ENCODE measurements at places on chromosomes 11 and 22. TPM values are rescaled to one million over a fixed set of nuclear protein-coding genes. Genes with fewer than 3 reads are reported as not detected.

OR52A1 gene
- total RNA-seq = not detected

- no peak for DNase-seq
- H3K27me3 ChIP-seq = no peaks in the 10 kb centered on the region
- peaks cover 10% of the 10 kb centered on the region for H3K4me1 ChIP-seq
- H3K36me3 ChIP-seq = peaks cover 1% of the 10 kb centered on the region
- no peak overlapping the region for H3K4me3 ChIP-seq
Measured at GRCh38 chr11:1879342-1879940, 12.3 kb downstream of the PRR33 start.

GRCh38 chr11:113075586-113076095, 114.4 kb downstream of the NCAM1 start:
- no peaks in the 10 kb centered on the region for H3K27me3 ChIP-seq
- no peak for DNase-seq
- H3K36me3 ChIP-seq = no peaks in the 10 kb centered on the region
- no peaks in the 10 kb centered on the region for H3K4me1 ChIP-seq

MRGPRX4 gene
- not detected for total RNA-seq

IGSF9B gene
- 34.0 TPM for total RNA-seq

DNA sequence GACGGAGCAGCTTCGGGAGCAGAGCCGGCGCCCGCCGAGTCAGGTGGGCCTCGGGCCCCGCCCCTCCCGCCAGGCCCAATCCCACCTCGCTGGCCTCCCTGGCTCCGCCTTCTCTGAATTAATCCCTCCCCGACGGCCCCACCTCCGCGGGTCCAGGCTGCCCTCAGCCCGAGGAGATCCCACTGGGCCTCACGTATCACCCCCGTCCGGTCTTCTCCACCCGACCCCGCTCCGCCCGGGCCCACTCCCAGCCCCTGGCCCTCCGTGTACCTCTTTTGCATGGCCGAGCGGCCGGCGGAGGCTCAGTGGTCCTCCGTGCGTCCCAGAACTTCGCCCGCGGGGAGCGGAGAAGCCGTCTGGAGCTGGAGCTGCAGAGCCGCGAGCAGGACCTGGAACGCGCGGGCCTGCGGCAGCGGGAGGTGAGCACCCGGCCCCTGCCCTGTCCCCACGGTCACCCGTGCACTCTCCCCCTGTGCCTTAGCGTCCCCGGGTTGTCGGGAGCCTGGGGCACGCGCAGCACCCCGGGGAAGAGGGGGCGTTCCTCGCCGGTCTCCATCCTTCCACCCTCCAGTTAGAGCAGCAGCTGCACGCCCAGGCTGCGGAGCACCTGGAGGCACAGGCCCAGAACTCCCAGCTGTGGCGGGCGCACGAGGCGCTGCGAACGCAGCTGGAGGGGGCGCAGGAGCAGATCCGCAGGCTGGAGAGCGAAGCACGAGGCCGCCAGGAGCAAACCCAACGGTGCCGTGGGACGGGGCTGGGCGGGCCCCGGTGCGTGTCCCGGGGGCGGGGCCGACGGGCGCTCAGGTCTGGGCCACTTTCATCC, 2.2 kb upstream of the CD151 start:
- H3K27ac ChIP-seq = no peak overlapping the region
- H3K27me3 ChIP-seq = peaks cover 45% of the 10 kb centered on the region
- H3K4me3 ChIP-seq = peak overlapping the region; percentile 29
- no peak for DNase-seq
- H3K36me3 ChIP-seq = no peaks in the 10 kb centered on the region
- H3K4me1 ChIP-seq = peaks cover 40% of the 10 kb centered on the region

DNA sequence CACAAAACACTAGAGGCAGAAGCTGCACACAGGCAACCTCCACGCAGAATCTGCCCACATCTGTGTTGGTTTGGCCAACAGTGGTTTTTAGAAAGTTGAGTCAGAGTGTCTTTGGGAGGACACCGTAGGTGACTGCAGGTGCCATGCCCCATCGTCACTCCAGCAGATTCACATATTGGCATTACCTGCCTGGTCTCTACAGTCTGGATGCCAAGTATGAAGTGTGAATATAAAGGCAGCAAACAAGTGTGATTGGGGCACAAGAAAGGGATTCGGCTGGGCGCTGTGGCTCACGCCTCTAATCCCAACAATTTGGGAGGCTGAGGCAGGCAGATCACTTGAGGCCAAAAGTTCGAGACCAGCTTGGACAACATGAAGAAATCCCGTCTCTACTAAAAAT, 11.0 kb upstream of the FXYD2 start:
- H3K27ac ChIP-seq = no peak overlapping the region
- H3K4me1 ChIP-seq = peaks cover 11% of the 10 kb centered on the region
- no peaks in the 10 kb centered on the region for H3K36me3 ChIP-seq
- no peaks in the 10 kb centered on the region for H3K27me3 ChIP-seq
- H3K4me3 ChIP-seq = no peak overlapping the region

GRCh38 chr22:17548756-17549035, 14.6 kb upstream of the SLC25A18 start:
- H3K4me3 ChIP-seq = no peak overlapping the region
- no peak overlapping the region for H3K27ac ChIP-seq
- H3K36me3 ChIP-seq = no peaks in the 10 kb centered on the region
- H3K27me3 ChIP-seq = no peaks in the 10 kb centered on the region

DNA sequence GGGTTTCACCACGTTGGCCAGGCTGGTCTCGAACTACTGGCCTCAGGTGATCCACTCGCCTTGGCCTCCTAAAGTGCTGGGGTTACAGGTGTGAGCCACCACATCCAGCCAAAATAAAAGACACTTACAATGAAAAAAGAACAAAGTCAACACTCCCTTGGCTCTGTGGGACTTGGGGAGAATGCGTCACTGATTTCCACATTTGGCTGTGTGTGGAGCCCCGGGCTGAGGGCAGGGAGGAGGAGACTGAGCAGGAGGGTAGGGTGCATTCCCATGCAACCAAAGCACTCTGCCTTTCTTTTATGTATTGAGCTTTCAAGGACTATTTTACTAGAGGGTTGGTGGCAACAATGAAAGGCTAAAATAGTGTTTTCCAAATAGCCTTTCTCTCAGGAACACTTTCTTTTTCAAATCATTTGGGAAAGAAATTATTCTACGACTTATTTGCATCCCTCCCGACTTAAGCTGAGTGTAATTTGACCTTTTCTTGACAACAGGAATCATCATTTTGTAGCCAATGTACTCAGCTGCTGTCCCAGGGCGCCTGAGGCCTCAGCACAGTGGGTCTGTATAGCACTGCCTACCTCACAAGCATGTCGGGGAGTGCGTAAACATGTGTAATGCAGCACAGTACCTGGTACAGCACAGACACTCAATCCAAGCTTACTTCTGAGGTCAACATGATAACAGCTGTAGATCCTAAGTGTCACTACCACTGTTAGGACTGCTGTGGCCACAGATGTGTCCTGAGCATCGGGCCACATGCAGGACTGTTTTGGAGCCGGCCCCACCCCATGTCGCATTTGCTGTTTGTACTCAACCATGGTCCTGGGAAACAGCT, 10.1 kb upstream of the SERPIND1 start:
- no peak for DNase-seq
- no peaks in the 10 kb centered on the region for H3K27me3 ChIP-seq
- no peak overlapping the region for H3K27ac ChIP-seq
- no peak overlapping the region for H3K4me3 ChIP-seq
- no peaks in the 10 kb centered on the region for H3K4me1 ChIP-seq

GRCh38 chr11:27158456-27159334, 118.1 kb downstream of the BBOX1 start:
- peak; percentile 45 for DNase-seq
- peaks cover 7% of the 10 kb centered on the region for H3K27me3 ChIP-seq
- H3K36me3 ChIP-seq = no peaks in the 10 kb centered on the region
- no peaks in the 10 kb centered on the region for H3K4me1 ChIP-seq

DNA sequence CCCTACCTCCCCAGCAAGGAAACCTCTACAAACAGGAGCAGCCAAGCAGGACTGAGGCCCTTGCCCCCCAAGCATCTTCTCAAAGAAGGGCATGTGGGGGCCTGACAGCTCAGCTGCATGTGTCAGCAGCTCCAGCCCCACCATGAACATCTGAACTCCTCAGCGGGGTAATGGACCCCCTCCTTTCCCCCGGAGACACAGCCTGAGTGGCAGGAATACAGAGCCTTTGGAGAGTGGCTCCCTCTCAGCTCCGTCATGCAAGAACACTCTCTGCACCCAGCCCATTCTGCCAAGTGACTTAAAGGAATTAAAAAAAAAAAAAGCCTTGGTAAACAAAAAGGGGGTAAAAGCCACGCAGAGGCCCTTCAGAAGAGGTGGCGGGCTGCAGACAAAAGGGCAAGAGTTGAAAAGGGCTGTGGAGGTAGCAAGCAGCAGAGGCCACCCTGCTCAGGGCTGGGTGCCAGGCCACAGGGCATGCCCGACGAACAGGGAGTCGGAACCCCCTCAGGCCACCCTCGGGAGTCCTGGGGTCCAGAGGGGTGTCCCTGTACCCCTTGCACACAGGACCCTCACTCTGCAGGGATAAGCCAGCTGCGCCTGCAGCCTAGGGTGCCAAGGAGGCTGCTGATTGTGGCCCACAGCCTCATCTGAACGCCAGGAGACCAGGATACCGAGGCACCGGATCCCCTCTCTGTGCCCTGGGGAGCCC, 62.5 kb downstream of the MACROD1 start:
- no peaks in the 10 kb centered on the region for H3K4me1 ChIP-seq
- H3K27me3 ChIP-seq = no peaks in the 10 kb centered on the region
- H3K27ac ChIP-seq = no peak overlapping the region
- H3K36me3 ChIP-seq = no peaks in the 10 kb centered on the region

KRTAP5-1 gene
- total RNA-seq = not detected

APOBEC3C gene
- total RNA-seq = 71.5 TPM

DNA sequence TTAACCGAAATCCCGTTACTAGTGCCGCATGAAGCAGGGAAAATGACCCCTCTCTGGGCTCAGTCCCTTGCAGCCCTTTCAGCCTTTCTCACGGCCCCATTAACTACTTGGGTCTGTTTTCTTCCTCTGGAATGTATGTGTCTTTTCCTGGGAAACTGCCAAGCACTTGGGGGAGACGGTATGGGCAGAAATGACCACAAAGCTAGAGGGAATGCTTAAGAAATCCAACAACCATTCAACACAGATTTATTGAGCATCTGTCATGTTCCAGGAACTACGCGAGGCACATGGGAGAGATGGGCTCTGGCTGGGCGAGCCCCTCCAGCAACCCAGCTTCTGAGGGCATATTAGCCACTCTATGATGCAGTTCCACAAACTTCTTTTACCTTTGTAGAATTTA, 462.6 kb downstream of the BUD13 start:
- no peaks in the 10 kb centered on the region for H3K36me3 ChIP-seq
- H3K27me3 ChIP-seq = peaks cover 18% of the 10 kb centered on the region
- H3K4me1 ChIP-seq = no peaks in the 10 kb centered on the region

GRCh38 chr11:80362563-80363340, 921.9 kb upstream of the TENM4 start:
- no peaks in the 10 kb centered on the region for H3K27me3 ChIP-seq
- no peak overlapping the region for H3K4me3 ChIP-seq
- DNase-seq = no peak
- H3K4me1 ChIP-seq = no peaks in the 10 kb centered on the region
- no peak overlapping the region for H3K27ac ChIP-seq

DNA sequence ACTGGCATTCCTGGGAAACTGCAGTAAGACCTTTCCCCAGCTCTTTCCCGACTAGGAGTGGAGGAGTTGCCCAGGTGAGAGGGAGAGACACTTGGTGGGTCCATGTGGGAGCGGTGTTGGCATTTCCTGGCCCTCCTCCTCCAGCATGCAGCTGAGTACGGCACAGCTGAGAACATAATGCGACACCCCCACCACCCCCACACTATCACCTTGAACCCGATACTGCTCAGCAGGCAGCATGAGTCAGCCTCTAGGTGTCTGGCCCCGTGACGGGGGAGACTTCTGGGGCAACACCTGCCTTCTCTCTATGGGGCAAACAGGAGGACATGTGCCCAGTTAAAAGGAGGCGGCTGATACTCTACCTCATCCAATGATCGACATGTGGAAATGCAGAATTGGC, 64.4 kb downstream of the PKNOX2 start:
- peaks cover 8% of the 10 kb centered on the region for H3K27me3 ChIP-seq
- H3K4me3 ChIP-seq = no peak overlapping the region
- no peaks in the 10 kb centered on the region for H3K4me1 ChIP-seq
- H3K27ac ChIP-seq = no peak overlapping the region
- no peaks in the 10 kb centered on the region for H3K36me3 ChIP-seq

DNA sequence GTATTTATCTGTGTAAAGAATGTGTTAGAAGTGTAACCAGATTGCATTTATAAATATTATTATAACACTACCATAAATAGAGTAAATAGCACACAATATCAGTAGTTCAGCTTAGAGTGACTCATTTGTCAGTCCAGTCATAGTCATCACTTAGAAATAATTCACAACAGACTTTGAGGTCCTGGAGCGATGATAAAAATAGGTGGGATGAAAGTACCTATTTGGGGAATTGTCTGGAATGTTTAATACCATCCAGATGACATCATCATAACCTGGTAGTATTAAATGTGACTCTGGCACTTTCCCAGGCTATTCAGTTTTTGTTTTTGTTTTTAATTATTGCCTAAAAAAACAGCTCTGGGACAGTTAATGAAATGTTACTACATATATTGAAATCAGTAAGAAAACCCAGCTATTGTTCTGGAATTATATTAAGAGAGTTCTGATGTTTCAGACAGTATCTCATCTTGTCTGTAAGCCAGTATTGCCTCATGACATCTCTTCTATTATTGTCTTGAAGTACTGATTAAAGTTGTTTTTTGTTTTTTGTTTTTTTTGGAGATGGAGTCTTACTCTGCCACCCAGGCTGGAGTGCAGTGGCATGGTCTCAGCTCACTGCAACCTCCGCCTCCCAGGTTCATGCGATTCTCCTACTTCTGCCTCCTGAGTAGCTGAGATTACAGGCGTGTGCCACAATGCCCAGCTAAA, 74.8 kb downstream of the SIK2 start:
- no peak for DNase-seq
- H3K4me1 ChIP-seq = peaks cover 2% of the 10 kb centered on the region
- no peak overlapping the region for H3K4me3 ChIP-seq
- no peaks in the 10 kb centered on the region for H3K27me3 ChIP-seq

RAB36 gene
- not detected for total RNA-seq

OR52H1 gene
- total RNA-seq = not detected

- H3K27me3 ChIP-seq = no peaks in the 10 kb centered on the region
- H3K36me3 ChIP-seq = no peaks in the 10 kb centered on the region
- no peaks in the 10 kb centered on the region for H3K4me1 ChIP-seq
- DNase-seq = no peak
Measured at GRCh38 chr22:50500452-50500851, 7.0 kb downstream of the LMF2 start.

- no peak for DNase-seq
- no peaks in the 10 kb centered on the region for H3K36me3 ChIP-seq
- H3K27ac ChIP-seq = no peak overlapping the region
- H3K4me3 ChIP-seq = no peak overlapping the region
Measured at GRCh38 chr11:112518371-112518770, 257.7 kb upstream of the PLET1 start.

GRCh38 chr11:101446726-101447125, 137.1 kb downstream of the TRPC6 start:
- no peaks in the 10 kb centered on the region for H3K4me1 ChIP-seq
- no peaks in the 10 kb centered on the region for H3K36me3 ChIP-seq
- no peak overlapping the region for H3K4me3 ChIP-seq
- DNase-seq = no peak
- H3K27ac ChIP-seq = no peak overlapping the region
- no peaks in the 10 kb centered on the region for H3K27me3 ChIP-seq

- peak; percentile 58 for DNase-seq
- H3K4me3 ChIP-seq = no peak overlapping the region
- peaks cover 34% of the 10 kb centered on the region for H3K27me3 ChIP-seq
- H3K36me3 ChIP-seq = no peaks in the 10 kb centered on the region
- no peak overlapping the region for H3K27ac ChIP-seq
Measured at GRCh38 chr11:124069429-124070401, 28.6 kb upstream of the OR10G7 start.

TRIM34 gene
- 12.8 TPM for total RNA-seq
